ENCODE measurements at places on chromosomes 7 and 10. TPM values are rescaled to one million over a fixed set of nuclear protein-coding genes. Genes with fewer than 3 reads are reported as not detected.

The EBF3 gene
- 0.38 TPM for total RNA-seq

The NUTM2A gene
- 4.3 TPM for total RNA-seq

The MMP21 gene
- total RNA-seq: not detected

GRCh38 chr7:26531926-26532325, 240.3 kb downstream of the SNX10 start:
- no peak for DNase-seq
- peaks cover 13% of the 10 kb centered on the region for H3K4me1 ChIP-seq
- H3K27me3 ChIP-seq: peaks cover 6% of the 10 kb centered on the region
- no peak overlapping the region for H3K27ac ChIP-seq
- no peak overlapping the region for H3K4me3 ChIP-seq

- no peak overlapping the region for H3K27ac ChIP-seq
- DNase-seq: no peak
- peak overlapping the region; percentile 96 for H3K4me3 ChIP-seq
Observed at GRCh38 chr7:74256491-74257408, 2.6 kb upstream of the RFC2 start.

DNA sequence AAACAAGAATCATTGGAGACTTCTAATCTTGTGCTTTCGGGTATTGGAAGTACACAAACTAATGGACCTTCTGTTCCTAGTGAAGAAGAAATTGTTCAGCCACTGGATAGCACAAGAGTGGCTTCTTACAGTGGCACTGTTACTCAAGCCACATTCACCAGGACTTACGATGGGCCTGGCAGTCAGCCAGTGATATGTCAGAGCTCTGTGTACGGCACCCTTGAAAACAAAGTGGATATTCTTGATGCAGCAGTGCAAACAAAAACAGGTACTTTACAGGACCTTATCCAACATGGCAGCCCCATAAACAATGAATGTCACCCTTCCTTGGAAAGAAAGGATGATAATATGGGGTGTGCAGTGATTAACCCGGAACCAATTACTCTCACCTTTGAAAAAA, 61.6 kb downstream of the TASOR2 start:
- H3K27ac ChIP-seq: no peak overlapping the region
- no peak overlapping the region for H3K4me3 ChIP-seq
- H3K27me3 ChIP-seq: no peaks in the 10 kb centered on the region

- no peaks in the 10 kb centered on the region for H3K27me3 ChIP-seq
- no peaks in the 10 kb centered on the region for H3K36me3 ChIP-seq
- no peak for DNase-seq
- H3K27ac ChIP-seq: no peak overlapping the region
- H3K4me3 ChIP-seq: no peak overlapping the region
Observed at GRCh38 chr10:67521546-67521945, 174.4 kb downstream of the CTNNA3 start.

GRCh38 chr7:51482976-51483375, 166.4 kb upstream of the COBL start:
- H3K36me3 ChIP-seq: no peaks in the 10 kb centered on the region
- DNase-seq: no peak
- no peaks in the 10 kb centered on the region for H3K4me1 ChIP-seq
- peaks cover 5% of the 10 kb centered on the region for H3K27me3 ChIP-seq

GRCh38 chr10:101405001-101405400, 51.0 kb downstream of the BTRC start:
- H3K4me1 ChIP-seq: peaks cover 4% of the 10 kb centered on the region
- peaks cover 2% of the 10 kb centered on the region for H3K36me3 ChIP-seq
- H3K27ac ChIP-seq: no peak overlapping the region
- no peak for DNase-seq
- no peaks in the 10 kb centered on the region for H3K27me3 ChIP-seq

- no peak overlapping the region for H3K4me3 ChIP-seq
- peaks cover 62% of the 10 kb centered on the region for H3K27me3 ChIP-seq
- DNase-seq: no peak
- H3K4me1 ChIP-seq: no peaks in the 10 kb centered on the region
- H3K27ac ChIP-seq: no peak overlapping the region
Observed at GRCh38 chr10:8389630-8390029, 335.1 kb downstream of the GATA3 start.

DNA sequence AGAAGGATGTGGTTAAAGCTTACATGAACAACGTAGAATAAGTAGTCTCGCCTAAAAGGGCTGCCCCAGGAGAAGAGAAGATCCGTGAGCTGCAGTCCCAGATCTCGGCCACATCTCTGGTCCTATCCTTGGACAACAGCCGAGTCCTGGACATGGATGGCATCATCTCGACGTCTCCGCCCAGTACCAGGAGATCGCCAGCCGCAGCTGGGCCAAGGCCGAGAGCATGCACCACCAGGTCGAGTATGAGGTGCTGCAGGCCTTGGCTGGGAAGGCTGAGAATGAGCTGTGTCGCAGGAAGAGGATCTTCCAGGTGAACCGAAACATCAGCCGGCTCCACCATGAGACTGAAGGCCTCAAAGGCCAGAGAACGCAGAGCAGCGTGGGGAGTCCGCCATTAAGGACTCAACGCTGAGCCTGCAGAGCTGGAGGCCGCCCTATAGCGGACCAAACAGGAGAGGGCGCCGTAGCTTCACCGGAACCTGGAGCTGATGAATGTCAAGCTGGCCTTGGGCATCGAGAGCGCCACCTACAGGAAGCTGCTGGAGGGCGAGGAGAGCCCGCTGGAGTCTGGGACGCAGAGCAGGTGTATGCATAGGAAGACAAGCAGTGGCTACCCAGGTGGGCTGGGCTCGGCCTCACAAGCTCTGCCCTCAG, 22.2 kb downstream of the LIPK start:
- no peak overlapping the region for H3K4me3 ChIP-seq
- H3K4me1 ChIP-seq: peaks cover 2% of the 10 kb centered on the region
- peaks cover 19% of the 10 kb centered on the region for H3K27me3 ChIP-seq
- H3K36me3 ChIP-seq: no peaks in the 10 kb centered on the region
- H3K27ac ChIP-seq: no peak overlapping the region

- DNase-seq: no peak
- H3K27me3 ChIP-seq: no peaks in the 10 kb centered on the region
- peaks cover 15% of the 10 kb centered on the region for H3K4me1 ChIP-seq
- H3K4me3 ChIP-seq: no peak overlapping the region
- H3K27ac ChIP-seq: no peak overlapping the region
Observed at GRCh38 chr10:65496541-65496940, 1429.3 kb upstream of the LRRTM3 start.

DNA sequence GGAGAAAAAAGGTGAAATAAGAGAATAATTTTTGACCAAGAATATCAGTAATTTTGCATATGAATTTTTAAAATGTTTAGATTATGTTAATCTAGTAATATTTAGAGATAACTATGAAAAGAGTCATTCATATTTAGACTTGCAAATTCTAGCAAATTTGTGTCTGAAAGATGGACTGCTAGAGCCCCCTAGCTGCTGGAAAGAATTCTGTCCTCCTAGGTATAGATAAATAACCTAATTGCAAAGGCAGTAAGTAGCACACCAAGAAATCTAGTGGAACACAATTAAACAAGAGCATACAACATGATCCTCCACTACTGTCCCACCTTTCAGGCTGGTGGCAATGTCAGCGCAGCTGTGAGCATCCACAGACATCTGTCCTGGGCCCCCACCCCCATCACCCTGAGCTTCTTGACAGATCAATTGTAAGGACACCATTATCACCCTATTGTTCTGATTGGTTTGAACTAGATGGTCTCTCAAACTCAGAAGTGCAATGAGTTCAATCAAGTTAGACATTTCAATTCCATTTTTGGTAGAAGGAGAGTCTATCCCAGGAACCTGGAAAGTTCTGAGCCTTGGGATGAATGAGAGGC, 15.0 kb upstream of the GFRA1 start:
- H3K27me3 ChIP-seq: peaks cover 11% of the 10 kb centered on the region
- no peak overlapping the region for H3K27ac ChIP-seq
- H3K4me1 ChIP-seq: peaks cover 4% of the 10 kb centered on the region
- no peak overlapping the region for H3K4me3 ChIP-seq

GRCh38 chr7:85528581-85528980, 341.7 kb upstream of the SEMA3D start:
- DNase-seq: no peak
- H3K4me1 ChIP-seq: peaks cover 5% of the 10 kb centered on the region

DNA sequence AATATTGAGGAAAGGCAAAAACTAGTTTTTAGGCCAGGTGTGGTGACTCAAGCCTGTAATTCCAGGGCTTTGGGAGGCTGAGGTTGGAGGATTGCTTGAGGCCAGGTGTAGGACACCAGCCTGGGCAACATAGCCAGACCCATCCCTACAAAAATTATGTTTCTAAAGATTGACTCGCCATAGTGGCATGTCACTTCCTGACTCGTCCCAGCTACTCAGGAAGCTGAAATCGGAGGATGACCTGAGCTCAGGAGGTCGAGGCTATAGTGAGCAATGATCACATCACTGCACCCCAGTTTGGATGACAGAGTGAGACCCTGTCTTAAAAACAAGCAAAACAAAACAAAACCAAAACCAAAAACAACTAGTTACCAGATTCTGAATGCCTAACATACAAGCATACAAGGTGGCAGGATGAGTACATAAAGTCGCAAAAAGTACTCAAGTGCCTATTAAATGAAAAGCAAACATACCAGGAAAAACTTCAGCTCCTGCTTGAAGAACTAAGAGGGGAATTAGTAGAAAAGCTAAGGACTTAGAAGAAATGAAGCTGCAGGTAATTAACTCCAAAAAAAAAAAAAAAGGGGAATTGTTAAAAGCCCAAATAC, 14.1 kb downstream of the ZNF398 start:
- no peaks in the 10 kb centered on the region for H3K4me1 ChIP-seq
- H3K36me3 ChIP-seq: peaks cover 10% of the 10 kb centered on the region
- DNase-seq: no peak
- no peak overlapping the region for H3K4me3 ChIP-seq

- H3K4me1 ChIP-seq: peaks cover 16% of the 10 kb centered on the region
- peak; percentile 45 for DNase-seq
- peak overlapping the region; percentile 99 for H3K4me3 ChIP-seq
- H3K27me3 ChIP-seq: peaks cover 18% of the 10 kb centered on the region
- peak overlapping the region; percentile 97 for H3K27ac ChIP-seq
Observed at GRCh38 chr7:128863433-128863989, 855 bp downstream of the ATP6V1F start.

DNA sequence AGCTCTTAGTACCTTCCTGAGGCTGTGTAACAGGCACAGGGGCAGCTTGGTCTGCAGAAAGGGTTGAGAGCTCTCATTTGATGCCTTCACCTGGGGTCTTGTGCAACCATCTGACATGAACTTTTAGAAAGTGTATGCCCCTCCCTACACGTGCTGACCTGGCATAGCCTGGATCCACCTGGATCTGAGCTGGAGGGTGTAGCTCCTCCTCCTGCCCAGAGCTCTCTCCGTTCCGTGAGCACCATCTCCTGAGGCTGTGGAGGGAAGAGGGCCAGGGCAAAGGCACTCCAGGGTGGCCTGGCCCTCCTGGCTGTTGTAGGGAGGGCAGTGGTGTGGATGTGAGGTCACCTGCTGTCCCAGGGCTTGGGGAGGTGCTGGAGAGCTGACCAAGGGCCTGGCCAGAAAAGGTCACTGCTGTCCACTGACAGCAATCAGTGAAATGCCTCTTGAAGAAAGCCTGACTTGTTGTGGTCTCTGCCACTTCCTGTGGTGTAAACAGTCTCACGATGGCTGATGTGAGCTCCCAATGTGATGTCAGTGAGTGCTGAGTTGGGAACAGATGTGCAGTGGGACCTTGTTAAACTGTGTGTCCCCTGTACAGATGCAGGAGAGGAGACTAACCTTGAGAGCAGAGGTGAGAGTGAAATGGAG, 23.0 kb downstream of the AMZ1 start:
- no peak for DNase-seq
- peaks cover 17% of the 10 kb centered on the region for H3K36me3 ChIP-seq
- H3K4me3 ChIP-seq: no peak overlapping the region
- H3K4me1 ChIP-seq: peaks cover 11% of the 10 kb centered on the region
- no peaks in the 10 kb centered on the region for H3K27me3 ChIP-seq
- no peak overlapping the region for H3K27ac ChIP-seq

DNA sequence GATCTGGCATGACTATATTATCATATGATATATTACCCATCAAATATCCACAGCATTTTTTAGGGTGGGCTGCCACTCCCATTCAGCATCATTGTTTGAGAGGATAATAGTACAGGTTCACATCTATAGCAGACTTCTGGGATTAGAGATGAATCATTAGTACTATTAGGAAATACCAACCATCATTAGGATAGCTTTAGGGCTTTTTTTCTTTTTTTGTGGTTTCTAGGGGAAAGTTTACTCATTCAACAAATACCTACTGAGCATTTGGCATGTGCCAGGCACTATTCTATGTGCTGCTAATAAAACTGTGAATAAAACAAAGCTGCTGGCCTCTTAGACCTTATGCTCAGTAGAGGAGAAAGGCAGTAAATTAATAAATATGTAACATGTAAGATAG, 40.6 kb downstream of the NHLRC2 start:
- peaks cover 16% of the 10 kb centered on the region for H3K4me1 ChIP-seq
- no peak for DNase-seq

DNA sequence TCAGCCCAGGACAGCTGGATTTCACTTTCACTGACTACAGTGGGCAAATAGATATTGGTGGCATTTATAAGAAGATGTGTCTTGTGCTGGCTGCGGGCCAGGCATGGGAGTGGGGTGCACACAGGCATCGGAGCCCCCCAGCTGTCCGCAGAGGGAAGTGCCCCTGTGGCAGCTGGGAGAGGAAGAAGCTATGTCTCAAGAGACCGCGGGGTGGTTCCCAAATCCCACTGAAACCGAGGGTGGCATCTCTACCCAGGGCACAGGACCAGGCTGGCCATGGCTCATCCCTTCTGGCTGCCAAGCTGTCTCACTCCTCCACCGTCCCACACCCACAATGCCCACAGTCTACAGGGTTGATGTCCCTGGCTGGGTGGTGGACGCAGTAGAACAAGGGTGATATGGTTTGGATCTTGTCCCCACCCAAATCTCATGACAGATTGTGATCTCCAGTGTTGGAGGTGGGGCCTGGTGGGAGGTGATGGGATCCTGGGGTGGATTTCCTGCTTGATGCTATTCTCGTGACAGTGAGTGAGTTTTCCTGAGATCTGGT, 94.8 kb downstream of the TCERG1L start:
- no peak overlapping the region for H3K27ac ChIP-seq
- H3K36me3 ChIP-seq: no peaks in the 10 kb centered on the region
- no peak overlapping the region for H3K4me3 ChIP-seq
- no peaks in the 10 kb centered on the region for H3K4me1 ChIP-seq

DNA sequence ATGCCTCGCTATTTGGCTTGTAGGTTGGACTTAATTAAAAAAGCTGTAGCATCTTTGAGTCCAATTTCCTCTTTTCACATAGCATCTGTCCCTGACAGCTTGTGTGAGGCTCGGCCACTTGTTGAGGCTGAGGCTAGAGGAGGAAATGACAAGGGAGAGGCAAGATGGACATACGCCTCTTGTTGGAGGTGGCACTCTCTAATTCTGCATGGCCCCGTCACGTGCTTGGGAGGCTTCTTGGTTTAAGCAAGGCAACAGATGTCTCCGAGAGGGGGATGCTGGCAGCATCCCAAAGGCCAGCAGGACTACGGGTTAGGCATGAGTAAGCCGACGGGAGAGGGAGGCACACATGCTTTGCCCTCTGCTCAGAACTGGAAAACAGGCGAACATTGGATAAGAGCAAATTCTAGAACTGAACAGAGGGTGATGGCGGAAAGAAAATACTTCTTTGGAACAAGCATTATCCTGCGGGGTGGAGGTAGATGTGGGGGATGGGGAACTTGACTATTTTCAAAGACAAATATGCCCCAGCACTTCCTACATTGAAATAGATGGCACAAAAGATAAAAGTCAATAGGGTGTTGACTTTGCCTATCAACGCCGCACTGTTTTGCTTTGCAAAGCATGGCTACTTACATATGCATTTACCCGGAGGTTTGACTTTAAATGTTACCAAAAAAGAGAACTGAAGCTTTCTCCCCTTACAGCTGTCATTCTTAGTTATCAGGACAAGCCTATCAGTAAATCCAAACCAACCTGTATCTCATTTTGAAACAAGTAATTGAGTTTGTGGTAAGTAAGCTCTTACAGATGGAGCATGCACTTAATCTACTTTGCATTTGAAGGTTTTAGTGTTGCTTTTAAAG, 94.8 kb downstream of the CHN2 start:
- H3K4me1 ChIP-seq: peaks cover 38% of the 10 kb centered on the region
- no peak overlapping the region for H3K4me3 ChIP-seq
- no peaks in the 10 kb centered on the region for H3K36me3 ChIP-seq
- no peak overlapping the region for H3K27ac ChIP-seq

Measured in progenitor cell of endocrine pancreas (in vitro differentiated cells).